NCI-H774 (cell line): ENCODE measurements at places on chromosomes 11 and 22.

DNA sequence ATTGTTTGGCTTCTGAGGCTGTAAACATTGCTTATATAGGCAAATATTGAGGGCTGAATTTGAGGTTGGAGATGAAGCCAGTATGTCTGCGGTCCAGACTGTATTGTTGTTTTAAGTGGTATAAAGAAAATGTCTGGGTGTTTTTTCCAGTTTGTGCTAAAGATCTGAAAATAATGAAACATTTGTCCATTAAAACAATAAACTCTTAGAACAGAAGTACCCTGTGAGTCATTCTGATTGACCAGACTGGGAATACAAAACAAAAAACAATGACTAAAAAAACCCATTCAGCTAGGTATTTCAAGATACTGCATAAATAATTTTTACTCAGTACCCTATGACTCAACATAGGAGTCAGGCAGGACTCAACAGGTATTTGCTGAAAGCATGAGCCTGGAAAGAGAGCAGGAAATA is 20.4 kb downstream of the ALKBH8 start:
- DNase-seq: no peak

GRCh38 chr11:1453611-1454034 is 33.0 kb downstream of the MOB2 start:
- DNase-seq: peak; percentile 63

GRCh38 chr22:37623075-37624016 is 14.7 kb downstream of the GGA1 start:
- no peak for DNase-seq

DNA sequence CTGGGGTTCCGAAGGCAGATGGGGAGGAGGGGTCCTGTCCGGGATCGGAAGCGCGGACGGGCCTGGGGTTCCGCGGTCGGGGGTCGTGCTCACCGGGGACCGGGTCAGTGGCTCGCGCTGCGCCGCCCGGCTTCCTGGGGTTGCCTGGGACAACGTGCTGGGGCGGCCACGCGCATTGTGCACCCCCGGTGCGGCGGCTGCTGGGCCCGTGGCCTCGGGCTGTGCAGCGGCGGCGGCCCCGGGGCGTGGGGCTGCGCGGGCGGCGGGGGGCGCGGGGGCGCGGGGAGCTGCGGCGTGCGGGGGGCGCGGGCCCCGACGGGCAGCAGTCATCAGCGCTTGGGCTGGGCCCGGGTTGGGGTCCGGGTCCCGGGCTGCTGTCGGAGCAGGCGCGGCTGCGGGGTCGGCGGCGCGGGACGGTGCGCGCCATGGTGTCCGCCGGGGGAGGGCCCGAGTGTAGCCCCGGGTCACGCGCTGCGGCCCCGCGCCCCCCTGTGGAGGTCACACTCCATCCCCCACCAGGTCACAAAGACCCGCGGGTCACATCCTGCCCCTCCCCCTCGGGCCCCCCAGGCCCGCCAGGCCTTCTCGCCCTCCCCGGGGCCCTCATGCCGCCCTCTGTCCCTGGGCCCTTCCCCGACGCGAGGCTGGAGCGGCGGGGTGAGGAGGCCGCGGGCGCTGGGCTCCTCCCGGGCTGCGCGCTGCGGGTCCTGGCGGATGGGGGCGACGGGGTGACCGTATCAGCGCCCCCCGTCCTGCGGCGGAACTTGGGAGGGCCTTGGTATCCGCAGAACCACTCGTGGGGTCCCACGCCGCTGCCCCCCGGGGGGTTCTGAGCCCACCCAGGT is at the start of gene TTLL8:
TTLL8 (minus strand) TSS at position 238 of the 845 bp plus-strand sequence.
- no peak for DNase-seq

DNA sequence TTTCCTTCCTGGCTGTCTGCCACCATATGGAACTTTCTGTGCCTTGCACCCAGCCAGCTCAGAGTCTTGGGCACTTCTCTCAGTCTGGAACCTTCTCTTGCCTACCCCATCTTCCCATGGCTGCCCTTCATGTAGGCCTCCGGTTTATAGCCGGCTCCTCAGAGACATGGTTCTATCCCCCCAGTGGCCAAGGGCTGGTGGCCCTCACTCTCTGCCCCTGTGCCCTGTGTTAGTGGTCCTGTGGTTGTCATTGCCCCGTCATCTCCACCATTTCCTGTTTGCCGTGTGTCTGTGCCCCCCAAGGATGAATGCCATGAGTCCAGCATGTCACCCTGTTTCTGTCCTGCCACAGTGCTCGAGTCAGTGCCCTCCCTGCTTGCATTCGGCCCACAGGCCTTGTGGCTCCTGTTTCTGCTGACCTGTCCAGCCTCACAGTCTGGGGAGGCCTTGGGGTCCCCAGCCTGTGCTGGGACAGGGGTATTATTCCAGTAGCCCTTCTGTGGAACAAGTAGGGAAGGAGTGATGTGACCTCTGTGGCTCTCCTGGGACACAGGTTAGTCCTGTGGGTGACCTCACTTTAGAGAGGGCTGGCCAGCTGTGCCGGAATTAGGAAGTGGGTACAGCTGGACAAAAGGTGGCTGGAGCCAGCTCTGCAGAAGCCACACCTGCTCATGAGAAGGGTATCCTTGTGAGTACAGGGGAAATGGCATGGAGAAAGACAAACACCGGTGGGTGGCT is 30.7 kb downstream of the ST3GAL4 start:
- no peak for DNase-seq

DNA sequence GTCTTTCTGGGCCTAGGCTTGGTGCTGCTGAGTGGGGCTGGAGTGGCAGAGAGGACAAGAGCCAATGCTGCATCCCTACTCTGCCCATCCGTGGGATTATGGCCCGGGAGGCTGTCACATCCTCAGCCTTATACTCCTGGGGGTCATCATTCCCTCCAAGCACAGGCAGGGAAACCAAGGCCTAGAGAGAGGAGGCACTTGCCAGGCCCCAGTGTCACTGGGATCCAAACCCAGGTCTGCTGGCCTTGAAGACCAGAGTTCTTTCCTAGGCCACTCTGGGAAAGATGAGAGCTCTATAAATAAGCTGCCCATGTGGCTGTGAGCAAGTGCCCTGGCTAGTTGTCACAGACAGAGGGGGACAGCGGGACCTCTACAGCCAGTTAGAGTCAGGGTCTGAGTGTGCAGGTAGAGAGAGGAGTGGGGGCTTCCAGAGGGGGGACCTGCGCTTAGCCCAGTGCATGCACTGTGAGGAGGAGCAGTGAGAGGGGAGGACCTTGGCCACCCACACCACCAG is 4.8 kb downstream of the RELT start:
- DNase-seq: no peak

DNA sequence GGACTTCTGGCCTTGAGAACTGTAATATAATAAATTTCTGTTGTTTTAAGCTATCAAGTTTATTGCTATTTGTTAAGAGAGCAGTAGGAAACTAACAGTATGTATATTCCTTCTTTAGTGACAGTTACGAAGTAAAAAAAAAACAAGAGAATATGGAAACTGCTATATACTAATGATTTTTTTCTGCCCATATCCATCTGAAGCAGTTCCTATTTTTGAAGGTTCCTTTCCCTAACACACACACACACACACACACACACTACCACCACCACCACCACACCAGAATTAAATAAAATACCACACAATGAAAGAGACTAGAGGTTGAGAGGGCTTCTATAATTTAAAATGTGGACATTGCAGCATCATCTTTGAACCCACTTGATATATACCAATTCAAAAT is 44.4 kb upstream of the CARD18 start:
- no peak for DNase-seq

GRCh38 chr22:50280708-50281383 is 10.7 kb upstream of the MAPK11 start:
- DNase-seq: no peak

DNA sequence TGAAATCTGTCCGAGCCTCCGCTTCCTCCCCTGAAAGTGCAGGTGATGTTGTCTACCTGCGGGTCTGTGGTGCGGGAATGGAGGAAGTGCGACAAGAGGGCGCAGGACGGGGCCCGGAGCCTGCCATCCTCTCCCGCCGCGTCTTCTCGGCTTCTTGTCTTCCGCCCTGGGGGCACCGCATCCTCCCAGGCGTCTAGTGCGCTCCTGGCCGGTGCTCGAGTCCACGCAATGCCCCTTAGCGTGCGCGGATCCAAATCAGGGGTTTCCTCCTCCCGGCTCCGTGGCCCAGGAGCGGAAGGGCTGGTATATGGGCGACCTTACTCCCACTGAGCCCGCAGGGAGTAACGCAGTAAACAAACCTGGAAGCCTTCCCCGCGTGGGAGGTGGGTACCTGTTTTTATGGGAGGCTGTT is 405 bp downstream of the SFI1 start:
- no peak for DNase-seq

DNA sequence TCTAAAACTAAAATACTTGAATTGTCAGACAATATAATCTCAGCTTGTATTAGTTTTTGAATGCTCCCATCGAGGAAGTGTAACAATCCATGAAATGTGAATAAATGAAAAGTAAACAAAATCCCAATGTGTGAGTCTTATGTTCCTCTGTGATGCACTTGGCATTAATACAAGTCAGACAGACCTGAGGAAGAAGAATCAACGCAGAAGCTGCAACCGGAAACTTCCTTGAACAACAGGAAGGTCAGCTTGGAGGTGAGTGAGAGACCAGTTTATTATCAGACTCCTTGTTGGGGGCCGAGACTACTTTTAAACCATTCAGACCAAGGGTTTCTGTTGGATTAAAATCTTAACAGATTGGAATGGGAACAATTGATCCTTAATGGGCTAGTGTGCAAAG is 24.2 kb downstream of the NUP50 start:
- DNase-seq: no peak

DNA sequence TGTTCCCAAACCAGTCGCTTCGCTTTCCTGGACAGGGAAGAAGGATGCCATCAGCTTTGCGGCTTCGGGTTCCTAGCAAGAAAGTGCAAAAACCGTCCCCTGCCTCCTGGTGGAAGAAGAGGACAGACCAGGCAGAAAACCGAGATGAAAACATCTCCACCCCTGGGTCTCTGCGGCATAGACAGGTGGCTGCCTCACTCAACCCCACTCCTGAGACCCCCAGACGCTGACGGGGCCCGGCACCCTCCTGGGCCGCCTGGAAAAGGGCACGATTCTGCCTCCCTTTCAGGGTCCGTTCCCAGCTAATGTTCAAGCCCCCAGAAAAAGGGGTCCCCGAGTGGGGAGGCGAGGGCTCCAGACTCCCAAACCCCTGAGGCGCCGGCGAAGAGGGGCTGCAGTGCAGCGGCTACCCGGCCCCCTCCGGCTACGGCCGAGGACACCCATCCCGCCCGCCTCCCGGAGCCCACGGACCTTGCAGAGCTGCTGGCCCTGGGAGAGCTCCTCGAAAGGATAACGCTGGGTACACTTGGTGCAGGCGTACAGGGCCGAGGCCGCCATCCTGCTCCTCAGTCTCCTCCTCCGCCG is 569 bp downstream of the FAM76B start:
- DNase-seq: no peak

- no peak for DNase-seq
These were observed 2.2 kb downstream of the TUT1 start for GRCh38 chr11:62588966-62589637.
